ENCODE measurements at places on chromosomes 16 and 17.

GRCh38 chr17:78798695-78799559, 16.9 kb upstream of the CYTH1 start:
- peak; percentile 31 for DNase-seq

GRCh38 chr16:61820398-61820797, 215.8 kb downstream of the CDH8 start:
- no peak for DNase-seq

DNA sequence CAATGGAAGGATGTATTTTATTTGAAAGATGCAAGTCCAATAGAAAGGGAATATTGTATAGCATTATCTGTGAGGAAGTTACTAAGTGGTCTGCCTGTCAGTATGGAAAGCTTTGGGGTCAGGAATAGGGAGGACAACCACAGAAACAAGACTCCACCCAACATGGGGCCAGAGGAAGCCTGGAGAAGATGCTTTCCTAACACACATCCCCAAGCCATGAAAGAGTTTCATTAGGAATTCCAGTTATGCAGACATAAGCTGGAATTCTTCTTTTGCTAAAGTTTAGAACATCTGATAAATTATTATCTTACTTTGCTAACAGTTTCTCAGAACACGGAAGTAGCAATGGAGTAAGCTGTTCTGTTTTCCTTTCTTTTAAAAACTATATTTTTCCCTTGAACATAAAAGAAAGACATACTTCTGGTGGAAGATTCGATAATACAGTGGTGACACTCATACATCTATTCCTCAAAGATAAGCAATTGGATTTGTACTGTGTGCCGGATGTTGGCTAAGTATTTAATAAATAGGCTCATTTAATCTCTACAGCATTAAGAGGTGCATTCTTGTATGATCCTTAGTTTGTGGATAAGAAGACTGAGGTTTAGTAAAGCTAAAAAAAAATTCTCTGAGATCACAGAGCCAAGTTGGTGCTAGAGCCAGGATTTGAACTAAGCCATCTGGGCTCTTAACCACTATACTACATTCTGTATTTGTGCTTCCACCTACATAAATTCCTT, 51.0 kb upstream of the GAS7 start:
- DNase-seq: no peak

DNA sequence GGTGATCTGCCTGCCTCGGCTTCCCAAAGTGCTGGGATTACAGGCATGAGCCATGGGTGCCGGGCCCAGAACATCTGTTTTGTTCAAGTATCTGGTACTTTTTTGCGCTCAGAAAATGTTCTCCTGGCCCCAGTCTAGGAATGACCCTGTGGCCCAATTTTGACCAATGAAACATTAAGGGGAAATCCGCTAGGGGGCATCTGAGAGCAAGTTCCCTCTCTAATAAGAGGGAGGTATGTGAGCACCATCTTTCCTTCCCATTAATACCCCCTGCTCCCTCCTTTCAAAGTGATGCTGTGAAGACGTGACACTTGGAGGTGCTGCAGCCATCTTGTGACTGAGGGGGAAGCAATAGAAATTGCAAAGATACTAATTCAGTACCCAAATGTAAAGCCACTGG, 16.5 kb upstream of the CLEC3A start:
- no peak for DNase-seq

GRCh38 chr17:15966183-15966878, 21.4 kb downstream of the ADORA2B start:
- DNase-seq: peak; percentile 34

GRCh38 chr17:17913695-17914332, 58.4 kb downstream of the TOM1L2 start:
- peak; percentile 92 for DNase-seq

DNA sequence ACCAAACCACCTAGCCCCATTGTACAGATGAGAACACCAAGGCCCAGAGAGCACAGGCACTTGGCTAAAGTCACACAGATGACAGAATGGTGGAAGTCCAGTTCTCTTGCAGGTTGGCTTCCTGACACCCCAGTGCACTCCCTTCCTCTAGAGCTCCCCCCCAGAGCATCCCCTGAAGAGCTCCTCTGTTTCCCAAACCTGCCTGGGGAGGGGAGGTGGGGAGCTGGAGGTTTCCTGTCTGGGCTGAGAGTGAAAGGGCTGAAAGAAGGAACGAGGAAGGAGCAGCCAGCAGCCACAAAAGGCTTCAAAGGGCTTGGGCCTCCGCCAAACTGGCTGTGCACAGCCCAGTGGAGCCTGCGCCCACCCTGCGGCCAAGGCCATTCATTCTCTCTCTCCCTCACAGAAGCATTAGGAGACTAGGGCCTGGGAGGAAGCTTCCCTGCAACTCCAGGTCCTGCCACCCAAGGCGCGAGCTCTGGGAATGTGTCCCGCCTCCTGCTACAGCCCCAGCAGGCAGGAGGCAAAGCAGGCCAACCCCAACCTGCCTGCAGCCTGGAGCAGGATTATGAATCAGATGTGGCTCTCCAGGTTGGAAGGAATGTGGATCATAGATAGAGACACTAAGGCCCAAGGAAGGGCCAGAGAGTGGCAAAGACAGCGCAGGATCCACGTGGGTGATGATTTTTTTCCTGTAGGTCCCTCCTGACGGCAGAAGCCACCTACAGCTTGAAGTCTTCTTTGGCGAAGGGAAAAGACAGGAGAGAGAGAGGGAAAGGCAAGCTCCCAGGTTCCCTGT, 913 bp downstream of the SLC13A5 start:
- DNase-seq: no peak

GRCh38 chr16:67897231-67897630, 4.2 kb downstream of the PSKH1 start:
- DNase-seq: no peak

- DNase-seq: no peak
Measured at GRCh38 chr17:29412780-29413565, 22.8 kb downstream of the TAOK1 start.

DNA sequence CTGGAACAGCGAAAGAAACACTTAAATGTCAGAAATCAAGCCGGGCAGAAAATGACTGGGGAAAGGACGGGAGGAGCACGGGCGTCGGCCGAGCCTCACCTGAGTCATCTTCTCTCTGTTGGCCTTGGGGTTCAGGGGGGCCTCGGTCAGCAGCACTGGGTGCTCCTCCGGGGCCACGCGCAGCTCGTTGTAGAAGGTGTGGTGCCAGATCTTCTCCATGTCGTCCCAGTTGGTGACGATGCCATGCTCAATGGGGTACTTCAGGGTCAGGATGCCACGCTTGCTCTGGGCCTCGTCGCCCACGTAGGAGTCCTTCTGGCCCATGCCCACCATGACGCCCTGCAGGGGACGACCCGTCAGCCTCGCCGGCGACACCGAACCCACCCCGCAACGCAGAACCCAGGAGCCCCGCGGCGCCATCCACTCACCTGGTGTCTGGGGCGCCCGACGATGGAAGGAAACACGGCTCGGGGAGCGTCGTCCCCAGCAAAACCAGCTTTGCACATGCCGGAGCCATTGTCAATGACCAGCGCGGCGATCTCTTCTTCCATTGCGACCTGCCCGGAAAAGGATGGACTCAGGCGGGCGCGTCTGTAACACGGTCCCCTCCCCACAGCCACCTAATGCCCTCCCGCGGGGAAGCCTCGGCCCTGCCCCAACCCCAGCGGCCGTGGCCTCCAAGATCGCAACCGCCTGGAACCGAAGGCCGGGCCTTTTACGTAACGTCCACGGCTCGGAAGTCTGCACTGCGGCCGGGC, 616 bp downstream of the ACTG1 start:
- DNase-seq: no peak

DNA sequence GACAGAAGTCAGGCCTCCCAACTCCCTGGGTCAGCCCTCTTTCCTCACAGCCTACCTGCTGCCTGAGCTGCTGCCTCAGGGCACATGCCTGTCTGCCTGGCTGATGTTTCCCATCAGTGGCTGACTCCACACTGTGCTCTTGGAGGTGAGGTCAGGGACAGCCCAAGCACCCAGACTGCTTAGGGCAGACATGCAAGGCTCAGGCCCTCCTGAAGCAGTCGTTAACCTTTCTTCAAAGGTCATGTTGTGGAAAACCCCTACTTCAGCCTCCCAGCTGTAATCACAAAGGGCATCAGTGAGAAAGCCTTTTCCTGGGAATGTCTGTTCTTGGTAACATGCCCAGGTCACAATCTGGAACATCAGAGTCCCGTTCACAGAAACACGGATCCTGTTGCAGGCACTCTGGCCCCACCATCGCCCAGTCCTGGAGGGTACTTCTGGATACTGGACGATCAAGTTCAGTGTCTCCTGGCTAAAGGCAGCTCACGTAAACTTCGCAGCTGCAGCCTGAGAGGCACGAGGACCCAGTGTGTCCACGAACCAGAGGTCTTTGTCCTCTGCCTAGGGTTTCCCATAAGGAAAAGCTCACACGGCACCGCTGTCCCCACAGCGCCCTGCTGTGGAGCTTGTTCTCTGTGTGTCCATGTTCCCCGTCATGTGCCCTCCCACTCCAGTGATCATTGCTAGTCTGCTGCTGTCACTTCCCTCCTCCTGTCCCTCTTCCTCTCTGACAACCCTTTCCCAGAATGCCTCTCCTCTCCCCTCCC, 54.9 kb downstream of the GNAO1 start:
- DNase-seq: no peak

DNA sequence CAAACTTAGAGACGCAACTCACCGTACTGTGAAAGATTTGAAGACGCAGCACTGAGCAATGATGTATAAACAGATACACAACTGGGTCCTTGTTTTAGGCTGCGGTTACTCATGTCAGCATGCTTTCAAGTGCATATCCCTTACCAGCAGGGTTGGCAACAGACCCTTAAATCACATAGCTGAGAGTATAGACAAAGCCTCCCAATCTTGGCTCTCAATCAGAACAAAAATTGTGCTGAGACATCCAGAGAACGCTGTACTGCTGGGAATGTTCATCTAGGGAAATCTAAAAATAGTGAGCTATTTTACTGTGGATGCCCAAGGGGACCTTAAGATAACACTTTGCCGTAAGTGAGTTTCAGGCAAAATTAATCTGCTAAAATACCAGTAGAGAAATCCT, 84.4 kb upstream of the NUDT7 start:
- no peak for DNase-seq

GRCh38 chr16:88763502-88764053, 21.4 kb downstream of the PIEZO1 start:
- DNase-seq: no peak

DNA sequence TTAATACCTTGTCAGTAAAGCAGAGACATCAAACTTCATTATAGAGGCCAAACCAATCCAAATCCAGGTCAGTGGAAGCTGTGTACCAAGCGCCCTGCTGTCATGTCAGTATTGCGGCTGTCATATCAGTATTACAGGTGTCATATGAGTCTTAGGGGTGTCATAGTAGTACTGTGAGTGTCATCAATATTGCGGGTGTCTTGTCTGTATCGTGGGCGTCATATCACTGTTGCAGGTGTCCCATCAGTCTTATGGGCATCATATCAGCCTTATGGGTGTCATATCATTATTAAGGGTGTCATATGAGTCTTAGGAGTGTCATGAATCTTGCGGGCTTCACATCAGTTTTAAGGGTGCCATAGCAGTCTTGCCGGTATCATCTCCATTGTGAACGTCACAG, 6.0 kb upstream of the PRDM7 start:
- no peak for DNase-seq

DNA sequence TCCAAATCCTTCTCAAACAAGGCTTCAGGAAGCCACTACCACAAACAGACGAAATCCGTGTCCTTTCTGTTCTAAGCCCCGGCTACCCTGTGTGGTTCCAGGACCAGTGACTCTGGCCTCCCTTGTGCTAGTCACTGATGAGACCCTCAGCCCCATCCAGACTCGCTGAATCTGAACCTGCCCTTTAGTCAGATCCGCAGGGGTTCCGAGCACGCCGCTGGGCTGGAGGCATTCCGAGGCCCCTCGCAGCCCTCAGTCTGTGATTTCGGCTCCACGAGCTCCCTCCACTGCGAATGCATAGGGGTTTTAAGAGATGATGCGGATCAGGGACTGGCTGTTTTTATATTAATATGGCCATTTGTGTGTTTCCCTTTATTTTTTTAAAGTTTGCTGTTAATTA, 292.7 kb downstream of the IRF8 start:
- no peak for DNase-seq

GRCh38 chr17:81052199-81052997, 17.4 kb downstream of the BAIAP2 start:
- DNase-seq: no peak

GRCh38 chr16:12589676-12590075, 214.0 kb downstream of the CPPED1 start:
- DNase-seq: no peak

DNA sequence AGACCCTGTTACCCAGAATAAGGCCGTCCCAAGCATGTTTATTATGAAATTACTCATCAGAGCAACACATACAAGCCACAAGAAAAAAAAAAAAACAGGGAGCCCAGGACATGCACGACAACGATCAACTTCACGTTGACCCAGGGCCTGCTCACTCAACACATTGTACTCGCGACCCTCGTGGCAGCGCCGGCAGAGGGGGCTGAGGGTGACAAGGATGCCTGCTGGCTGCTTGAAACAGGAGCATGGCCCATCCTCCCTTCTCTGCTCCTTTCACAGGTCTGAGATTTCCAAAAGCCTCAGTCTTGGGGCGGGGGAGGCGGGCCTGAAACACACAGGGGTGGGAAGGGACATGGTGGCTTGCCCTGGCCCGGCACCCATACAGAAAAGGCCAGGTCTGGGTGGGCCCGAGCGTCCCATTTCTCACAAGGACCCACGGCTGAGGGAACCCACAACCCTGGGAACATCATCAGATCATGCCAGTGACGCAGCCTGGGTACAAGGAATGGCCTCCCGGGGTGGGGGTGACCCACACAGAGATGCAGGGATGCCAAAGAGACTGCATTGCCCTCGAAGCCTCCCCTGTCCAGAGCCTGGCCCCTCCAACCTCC, 21.1 kb upstream of the C16orf95 start:
- no peak for DNase-seq
